ENCODE measurements at places on chromosomes 11 and 22.

- no peak for DNase-seq
Measured at GRCh38 chr11:88813233-88813915, 252.4 kb downstream of the GRM5 start.

- no peak for DNase-seq
Measured at GRCh38 chr22:44245438-44245837, 64.7 kb downstream of the PARVG start.

- no peak for DNase-seq
Measured at GRCh38 chr11:94782446-94782845, 14.3 kb downstream of the AMOTL1 start.

DNA sequence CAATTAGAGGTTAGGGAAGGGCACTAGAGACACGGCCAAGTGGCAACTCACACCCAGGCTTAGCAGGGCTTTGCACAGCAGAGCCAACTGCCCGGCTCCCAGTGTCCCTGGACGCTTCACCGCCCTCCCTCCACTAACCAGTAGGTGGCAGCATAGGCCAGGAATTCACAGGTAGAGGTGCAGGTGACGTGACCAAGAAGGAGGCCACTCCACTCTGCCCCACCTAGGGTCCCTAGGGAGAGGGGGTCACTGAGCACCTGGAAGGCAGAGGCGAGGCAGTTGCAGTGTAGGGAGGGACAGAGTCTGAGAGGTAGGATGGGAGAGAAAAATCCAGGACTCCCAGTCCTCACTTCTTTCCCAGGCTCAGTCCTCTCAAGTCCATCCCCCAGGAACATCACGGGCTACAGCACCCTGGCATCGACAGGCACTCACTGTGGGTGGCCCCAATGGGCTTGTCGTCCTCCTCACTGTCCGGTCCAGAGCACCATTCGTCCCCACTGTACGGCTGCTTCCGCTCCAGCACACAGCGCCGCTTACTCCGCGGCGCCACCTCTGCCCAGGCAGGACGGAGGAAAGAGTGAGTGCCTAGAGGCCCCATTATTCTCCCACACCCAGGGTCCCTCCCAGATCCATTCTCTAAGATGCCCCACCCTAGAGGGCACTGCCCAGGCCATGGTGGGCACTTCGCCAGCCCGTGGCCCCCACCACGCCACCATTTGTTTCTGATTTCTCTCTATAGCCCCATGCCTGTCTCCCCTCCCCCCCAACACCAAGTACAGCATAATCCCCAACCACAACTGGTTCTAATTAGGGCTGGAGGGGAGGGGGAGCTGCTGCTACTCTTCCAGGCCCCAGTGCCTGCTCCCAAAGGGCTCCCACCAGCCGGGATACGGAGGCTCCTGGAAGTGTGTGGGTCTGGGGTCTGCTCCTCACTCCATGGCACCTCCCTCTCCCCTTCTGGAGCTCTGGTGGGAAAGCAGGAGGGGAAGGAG is 18.4 kb downstream of the BCL9L start:
- no peak for DNase-seq

GRCh38 chr22:44839061-44839460 is 86.7 kb downstream of the ARHGAP8 start:
- no peak for DNase-seq

GRCh38 chr22:20058989-20059770 is 20.9 kb upstream of the DGCR8 start:
- no peak for DNase-seq

GRCh38 chr11:13115380-13115675 is 106.2 kb downstream of the RASSF10 start:
- DNase-seq = no peak

DNA sequence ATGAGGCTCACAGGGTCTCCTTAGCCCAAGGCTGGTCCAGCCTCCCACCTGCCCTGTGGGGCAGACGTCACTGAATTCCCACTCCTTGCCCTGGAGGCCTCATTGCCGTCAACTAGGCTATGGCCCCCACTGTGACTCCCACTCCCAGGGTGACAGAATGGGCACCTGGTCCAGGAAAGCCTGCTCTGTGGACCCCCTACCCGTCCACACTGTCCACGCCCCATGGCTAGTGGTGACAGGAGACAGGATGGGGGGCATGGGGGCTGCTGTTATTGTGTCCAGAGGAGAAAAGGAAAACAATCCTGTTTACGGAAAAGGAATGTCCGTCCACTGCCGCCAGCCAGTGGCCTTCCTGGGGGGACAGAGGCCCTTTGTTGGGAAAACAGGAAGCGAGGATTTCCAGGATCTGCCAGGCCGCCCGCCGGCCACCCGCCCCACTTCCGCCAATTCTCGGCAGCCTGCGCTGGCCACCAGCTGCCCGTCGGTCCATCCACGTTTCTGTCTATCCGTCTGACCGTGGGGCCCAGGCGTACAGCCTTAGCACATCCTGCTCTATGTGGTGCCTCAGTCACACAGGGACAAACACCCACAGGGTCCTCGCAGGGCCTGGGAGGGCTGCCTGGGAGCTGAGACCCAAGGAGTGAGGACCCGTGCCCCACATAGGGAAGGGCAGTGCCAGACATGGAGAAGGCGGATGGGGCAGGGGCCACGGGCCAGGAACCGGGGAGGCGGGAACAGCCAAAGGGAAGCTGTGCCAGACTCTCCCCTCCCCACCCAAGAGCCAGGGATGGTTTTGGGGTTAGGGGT is 19.5 kb downstream of the CRELD2 start:
- no peak for DNase-seq

- DNase-seq = no peak
Measured at GRCh38 chr11:128187377-128187776, 400.0 kb downstream of the ETS1 start.

DNA sequence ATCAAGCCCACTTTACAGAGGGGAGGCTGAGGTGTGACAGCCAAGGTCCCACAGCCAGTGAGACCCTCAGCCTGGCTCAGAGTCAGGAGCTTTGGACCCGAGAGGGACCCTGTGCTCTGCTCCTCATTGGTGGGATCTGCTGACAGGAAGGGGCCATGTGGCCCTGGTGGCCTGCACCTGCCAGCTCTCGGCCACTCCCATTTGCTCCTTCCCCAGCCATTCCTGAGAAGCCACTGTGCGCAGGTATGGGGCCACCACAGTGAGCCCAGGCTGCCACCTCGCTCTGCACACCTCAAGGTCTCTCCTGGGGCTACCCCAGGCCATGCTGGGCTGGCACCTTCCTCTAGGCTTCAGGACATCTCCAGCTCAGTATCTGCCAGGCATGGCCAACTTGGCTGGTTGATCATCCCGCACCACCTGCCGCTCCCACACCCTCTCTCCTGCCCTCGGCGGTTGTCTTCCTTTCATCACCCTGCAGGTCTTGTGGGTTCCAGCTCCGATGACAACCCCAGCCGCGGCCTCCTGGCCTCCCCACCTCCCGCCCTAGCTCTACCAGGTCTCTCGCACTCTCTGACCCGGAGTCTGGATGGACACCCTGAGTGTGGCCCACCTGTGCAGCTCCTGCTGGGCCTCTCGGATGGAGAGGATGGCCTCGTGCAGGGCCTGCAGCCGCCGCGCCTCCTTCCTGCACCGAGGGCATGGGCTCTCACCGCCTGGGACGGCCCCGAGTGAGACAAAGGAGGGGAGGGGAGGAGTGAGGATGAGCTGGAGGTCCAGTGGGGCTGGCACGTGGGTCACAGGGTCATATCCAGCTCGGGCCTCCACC is 32.2 kb upstream of the CARS1 start:
- no peak for DNase-seq

- DNase-seq = no peak
Measured at GRCh38 chr11:123054301-123055065, 7.5 kb downstream of the HSPA8 start.

GRCh38 chr11:134765565-134765964 is 353.5 kb upstream of the B3GAT1 start:
- no peak for DNase-seq

DNA sequence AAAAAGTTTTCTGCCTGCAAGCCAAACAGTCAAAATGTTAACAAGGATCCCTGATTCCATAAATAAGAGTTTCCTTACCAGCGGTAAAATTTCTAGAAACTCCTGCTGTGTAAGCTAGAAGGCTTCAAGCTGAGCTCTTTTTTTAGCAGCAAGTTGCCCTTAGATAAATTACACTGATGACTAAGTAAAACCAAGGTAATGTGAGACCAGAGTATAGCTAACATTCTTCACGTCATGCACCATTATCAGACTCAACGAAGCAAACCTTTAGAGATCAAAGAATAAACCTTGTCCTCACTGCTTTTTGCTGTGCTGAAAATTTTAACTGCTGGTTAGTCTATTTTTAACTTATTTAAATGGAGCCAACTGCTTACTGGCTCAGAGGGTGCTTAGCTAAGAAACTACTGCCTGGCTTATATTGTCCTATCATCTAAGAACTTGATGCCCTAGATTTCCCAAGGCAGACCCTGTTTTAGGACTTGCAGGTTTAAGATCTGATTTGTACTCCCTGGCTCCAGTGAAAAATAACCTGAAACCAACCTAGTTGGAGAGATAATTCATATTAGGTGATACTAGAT is 900.7 kb downstream of the JRKL start:
- no peak for DNase-seq

- DNase-seq = no peak
Measured at GRCh38 chr22:46710806-46711205, 27.2 kb downstream of the CERK start.

DNA sequence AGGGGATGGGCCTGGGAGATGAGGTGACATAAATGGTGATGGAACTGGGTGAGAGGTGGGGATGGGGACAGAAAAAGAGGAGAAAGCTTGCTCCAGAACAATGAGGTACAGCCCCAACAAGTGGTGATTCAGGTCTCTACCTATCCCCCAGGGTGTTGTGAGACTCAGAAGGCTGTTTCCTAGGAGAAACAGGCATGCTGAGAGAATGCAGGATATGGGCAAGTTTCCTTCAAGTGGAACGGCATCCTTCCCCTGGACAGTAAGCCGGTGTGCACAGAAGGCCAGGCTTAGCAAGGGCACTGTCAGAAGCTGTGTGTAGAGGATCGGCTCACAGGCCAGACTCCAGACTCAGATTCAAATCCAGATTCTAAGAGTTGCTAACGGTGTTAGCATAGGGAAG is 34.1 kb upstream of the CRTAM start:
- DNase-seq = no peak

GRCh38 chr22:46432164-46433068 is 96.9 kb downstream of the TRMU start:
- DNase-seq = no peak

DNA sequence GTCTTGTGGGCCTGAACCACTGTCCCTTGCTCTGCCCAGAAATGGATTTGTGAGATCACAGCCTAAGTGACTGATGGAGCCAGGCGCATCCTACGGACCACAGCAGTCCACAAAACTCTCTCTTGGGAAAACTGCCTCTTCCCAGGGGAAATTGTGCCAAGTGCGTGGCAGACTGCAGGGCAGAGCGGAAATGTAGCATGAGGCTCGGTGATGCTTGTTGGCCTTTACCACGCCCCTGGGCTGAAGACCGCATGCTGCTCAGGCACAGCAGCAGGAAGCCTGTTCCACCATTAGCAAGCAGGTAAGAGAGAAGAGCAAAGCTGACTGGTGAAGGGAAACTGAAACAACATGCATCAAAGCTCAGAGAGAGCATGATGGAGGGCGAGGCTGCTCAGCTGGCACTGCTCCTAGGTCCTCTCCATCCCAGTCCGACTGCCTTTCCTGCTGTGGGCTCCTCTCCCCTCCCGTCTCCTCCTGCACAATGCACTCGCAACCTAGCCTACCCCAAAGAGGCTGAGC is 26.5 kb upstream of the SCARF2 start:
- DNase-seq = no peak

GRCh38 chr11:101030015-101030414 is 99.6 kb downstream of the PGR start:
- DNase-seq = no peak

DNA sequence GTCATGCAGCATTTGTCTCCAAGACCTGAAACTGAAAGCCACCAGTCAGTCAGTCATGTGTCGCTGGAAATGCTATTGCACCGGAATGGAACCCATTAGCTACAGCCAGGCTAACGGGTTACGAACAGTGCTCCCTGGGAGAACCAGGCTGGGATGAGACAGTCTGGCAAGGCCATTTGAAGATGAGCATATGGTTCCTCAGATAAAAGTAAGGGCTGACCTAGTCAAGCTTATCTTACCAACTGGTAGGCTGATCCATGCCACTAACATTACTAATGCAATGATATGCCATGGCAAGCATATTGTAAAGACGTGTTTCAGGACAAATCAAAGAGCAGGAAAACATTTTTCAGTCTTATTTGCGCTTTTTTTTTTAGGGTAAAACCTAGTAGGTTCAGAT is 28.4 kb downstream of the NAP1L4 start:
- no peak for DNase-seq

DNA sequence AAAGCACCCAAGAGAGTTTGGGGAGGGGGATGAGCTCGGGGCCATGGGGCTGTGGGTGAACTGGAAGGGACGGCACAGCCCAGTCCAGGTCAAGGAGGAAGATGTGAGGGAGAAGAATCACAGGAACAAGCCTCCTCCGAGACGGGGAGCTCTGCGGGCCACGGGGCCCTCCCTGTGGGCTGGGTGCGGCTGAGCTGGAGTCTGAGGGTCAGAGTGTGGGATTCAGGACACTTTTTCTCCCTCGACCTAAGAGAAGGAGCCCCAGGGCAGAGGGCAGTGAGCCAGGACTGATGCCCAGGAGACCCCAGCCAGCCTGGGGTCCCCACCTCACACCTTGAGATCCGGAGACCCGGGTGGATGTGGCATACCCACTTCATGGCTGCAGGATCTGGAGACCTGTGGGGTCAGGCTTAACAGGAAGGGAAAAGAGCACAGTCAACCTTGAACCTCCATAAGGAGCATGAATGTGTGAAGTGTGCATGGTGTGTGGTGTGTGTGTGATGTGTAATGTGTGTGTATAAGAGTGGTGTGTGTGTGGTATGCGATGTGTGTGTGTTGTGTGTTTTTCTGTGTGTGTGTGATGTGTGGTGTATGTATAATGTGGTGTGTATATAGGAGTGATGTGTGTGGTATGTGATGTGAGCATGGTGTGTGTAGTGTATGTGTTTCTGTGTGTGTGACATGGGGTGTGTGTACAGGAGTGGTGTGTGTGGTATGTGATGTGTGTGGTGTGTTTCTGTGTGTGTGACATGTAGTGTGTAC is 504.6 kb downstream of the BRD1 start:
- no peak for DNase-seq

DNA sequence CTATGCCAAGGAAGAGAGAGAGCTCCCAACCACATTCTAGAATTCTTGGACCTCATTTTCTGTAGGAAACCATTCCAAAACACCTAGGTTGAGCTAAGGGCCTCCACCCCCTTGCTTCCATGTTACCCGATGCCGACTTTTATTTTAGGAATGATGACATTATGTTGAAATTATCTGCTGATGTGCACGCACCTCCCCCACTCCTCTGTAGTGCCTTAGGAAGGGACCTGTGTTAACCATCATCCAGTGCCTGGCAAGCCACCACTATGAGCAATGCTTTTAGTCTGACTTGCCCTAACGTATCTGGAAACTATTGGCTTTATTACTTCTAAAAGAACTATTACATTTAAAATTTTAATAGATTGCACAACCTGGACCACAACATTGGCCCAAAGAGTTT is 42.1 kb downstream of the NCAPD3 start:
- DNase-seq = no peak

DNA sequence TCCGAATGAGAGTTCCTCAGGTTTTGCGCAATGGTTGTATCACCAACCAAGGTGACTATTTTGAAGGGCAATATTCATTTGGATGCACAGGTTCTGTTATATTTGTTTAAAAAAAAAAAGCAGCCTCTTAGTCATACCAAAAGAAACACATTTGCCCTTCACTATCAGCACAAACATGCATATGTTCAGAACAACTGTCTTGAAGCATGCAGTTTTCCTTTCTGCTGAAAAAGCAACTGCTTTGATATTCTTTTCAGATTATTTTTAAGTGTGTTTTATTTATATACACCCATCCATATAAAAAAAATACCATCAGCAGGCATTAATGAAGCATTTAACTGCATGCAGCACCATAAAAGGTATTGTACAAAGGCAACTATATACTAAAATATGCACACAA is 67.8 kb downstream of the RBFOX2 start:
- DNase-seq = no peak

- DNase-seq = no peak
Measured at GRCh38 chr11:122690801-122691548, 35.5 kb downstream of the UBASH3B start.
